Activated naive CD4-positive, alpha-beta T cell (primary cell): ENCODE measurements at places on chromosomes 3 and 15.

- peak; percentile 10 for DNase-seq
Measured at GRCh38 chr15:57541805-57542504, 49.7 kb upstream of the MYZAP start.

DNA sequence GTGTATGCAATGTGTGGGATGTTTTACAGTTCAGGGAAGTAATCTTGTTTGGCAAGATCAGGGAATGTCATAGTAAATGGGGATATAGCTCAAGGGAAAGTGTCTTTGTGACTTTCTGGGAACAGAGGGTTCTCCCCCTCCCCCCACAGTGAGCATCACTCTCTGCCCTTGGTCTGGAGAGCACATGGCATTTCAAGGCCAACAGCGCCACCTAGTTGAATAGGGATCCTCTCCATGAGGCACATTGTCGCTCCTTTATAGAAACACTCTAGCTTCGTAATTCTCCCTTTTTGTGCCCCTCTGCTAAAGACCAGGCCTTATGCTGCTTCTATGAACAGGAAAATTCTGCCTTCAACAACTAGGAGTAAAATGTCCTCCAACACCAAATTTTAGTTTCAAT lies 37.1 kb upstream of the ARNT2 start:
- DNase-seq: no peak

- no peak for DNase-seq
Measured at GRCh38 chr3:73848173-73848906, 223.6 kb upstream of the PDZRN3 start.

DNA sequence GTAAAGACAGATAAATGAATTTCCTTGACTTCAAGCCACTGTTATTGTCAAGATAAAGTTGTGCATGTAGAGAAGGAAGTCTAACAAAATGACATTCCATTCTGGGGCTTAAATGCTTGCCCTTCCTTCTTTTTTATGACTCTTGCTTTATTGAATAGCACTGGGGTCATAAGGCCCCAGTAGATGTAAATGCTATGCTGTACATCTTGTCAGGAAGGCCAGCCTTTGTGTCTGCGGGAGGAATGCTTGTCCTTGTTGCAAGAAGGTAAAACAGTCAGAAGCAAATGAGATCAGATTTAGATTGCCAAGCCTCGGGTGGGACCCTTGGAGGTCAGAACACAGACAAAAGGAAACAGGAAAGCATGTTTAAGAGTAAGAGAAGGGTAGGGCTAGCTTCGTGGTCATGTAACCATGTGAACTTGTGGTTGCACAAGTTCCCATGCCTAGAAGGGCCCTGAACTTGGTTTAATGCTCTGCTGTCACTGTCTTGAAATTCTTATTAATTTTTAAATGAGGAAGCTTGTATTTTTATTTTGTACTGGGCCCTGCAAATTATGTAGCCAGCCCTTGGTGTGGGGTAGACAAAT lies 81.5 kb downstream of the PPM1L start:
- DNase-seq: no peak

DNA sequence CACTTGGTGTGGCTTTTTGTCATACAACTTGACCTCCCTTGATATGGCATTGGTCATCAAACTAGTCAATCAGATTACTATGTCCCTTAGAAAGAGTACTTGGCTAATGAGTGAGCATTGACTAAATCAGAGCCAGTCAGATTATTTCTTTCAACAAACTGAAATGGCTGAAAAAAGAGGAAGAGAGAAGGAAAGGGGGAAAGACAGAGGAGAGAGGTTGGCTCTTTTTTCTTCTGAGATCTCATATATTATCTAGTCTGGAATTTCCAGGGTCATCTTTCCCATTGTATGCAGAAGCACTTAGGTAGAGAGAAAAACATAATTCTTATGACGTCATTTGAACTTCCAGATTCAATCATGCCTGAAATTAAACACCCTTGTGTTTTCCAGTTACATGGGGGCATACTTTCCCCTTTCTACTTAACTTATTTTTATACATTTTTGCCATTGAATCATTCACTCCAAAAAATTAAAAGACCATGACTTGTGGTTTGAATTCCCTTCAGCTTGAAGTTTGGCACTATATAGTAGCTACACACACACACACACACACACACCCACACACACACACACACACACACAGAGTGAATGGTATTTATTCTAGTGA lies 387.8 kb downstream of the LSAMP start:
- no peak for DNase-seq

DNA sequence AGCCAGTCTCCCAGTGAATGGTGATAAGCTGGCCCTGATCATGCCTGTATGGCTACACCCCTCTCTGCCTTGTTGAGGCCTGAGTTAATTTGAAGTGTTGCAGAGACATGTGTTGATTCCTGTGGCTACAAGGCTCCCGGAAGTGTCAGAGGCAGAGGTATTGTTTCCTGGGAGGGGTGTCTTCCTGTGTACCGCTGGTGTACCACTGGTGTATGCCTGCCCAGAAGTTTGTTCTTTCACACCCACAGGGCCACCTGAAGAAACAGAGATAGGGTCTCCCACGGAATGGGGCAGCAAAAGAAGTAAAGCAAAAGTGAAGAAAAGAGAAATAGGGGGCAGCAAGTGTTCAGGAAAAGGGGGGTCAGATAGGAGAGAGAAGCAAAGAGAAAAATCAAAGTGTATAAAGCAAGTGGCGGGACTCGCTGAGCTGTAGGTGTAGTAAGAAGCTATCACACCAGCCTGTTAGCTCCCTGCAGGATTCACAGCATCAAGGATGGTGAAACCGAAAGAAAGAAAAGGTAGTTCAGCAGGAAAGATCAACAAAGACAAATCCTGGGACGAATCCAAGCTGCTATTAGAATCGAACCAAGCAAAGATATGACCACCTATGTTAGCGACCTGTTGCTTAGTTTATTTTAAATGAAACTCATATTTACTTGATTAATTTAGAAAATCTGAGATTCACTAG lies 36.6 kb upstream of the CD47 start:
- DNase-seq: peak; percentile 27

DNA sequence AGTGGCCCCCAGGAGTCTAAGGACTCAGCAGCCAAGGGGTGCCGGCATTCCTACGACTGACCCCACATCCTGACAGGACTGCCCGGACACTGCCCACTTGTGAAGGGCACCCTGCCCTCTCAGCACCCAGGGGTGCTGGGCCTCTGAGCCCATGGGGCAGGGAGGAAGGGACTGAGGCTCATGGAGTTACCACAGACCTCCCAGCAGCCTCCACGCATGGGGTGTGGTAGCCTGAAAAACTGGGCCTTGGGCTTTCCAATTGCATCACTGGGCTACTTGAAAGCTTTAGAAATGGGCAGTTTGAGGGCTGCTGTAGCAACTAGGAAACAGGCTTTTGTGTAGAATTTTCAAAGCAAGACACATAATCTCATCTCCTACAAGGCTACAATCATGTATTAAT lies 13.2 kb downstream of the TKT start:
- no peak for DNase-seq
